ENCODE measurements at places on chromosomes 1 and 21.

DNA sequence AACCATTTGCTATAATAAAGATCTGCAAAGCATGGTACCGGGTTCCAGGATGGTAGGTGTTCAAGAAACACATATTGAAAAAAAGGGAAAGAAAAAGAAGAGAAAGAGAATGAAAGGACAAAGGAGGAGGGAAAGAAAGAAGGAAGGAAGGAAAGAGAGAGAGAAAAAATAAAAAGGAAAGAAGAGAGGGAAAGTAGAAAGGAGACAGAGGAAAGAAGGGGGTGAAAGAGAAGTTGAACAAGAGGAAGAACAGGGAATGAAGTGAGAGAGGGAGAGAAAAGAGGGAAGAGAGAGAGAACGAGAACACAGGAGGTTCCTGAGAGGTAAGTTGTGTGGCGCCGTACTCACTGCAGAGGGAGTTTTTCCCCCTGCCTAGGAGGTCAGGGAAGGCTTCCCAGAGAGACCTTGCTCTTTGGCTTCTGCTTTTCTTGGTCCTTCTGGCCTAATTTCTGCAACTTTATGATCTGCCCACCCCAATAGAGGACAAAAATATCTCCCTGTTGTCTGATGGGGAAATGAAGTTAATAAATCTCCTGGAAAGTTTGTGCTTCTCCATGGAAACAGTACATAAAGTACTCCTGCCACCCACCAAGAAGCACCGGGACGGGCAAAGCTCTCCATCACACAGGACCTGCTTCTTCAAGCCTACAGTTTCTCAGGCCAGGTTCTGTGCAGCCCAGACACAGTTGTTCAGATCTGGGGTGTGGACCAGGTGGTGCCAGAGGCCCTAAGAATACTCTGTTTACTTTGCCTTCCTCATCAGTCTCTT, 124.8 kb downstream of the ROR1 start:
- no peak for DNase-seq

DNA sequence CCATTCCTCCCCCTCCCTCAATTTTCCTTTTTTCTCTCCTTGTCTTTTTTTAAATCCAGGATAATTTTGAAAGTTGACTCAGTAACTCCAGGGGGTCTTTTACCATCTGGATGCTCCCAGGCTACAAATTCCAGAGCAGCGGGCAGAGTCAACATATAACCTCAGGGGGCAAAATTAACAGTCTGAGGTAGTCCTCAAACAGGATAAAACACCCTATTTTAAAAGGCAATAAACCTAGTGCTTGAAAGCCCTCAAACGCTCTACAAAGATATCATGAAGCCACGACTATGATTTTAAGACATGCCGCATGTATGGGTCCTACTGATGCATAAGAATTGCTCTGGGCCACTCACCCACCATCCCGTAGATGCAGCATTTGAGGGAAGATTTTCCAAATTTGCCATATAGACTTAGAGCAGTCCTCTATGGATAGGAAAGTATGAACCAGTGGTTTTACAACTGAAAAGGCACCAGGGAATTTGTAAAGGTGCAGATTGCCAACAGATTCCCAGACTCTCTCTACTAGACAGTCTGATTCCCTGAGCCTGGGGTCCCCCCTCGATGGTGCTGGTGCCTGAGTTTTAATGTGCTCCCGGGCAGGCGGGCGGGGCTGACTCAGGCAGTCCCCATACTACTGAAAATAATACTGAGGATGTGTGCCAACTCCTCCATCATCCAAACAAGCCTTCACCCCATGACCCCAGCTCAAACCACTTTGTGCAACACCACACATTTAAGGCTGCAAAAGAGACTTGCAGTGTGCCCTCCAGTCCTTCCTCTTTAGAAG, 37.2 kb downstream of the PTPN14 start:
- peak; percentile 71 for DNase-seq

DNA sequence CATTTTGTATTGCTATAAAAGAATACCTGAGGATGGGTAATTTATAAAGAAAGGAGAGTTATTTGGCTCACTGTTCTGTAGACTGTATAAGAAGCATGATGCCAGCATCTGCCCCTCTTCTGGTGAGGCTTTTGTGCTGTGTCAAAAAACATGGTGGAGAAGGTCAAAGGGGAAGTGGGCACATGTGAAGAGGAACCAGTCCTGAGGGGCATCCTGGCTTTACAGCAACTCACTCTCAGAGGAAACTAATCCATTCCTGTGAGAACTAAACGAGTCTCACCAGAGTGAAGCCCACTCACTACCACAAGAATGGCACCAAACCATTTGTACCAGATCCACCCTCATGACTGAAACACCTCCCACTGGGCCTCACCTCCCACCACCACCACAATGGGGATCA, 18.8 kb upstream of the SELP start:
- DNase-seq, result no peak

GRCh38 chr1:210730023-210730422, 401.3 kb downstream of the HHAT start:
- no peak for DNase-seq

GRCh38 chr1:202240956-202241355, 47.4 kb downstream of the LGR6 start:
- no peak for DNase-seq

DNA sequence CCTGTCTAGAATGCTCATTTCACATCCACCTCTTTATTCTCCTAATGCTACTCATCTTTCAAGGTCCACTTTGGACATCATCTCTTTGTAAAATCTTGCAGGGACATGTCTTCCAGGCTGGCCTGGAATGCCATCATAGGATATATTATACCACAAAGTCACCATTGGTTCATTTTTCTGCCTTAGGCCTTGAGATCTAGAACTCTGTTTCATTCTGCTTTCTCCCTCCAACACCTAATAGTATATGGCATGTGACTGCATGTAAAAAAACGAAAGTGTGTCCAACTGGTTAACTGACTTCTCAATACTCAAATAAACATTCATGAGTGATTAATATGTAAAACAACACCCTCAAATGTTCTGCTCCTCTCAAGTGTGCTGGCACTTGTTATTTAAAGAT, 84.1 kb downstream of the RGS2 start:
- DNase-seq, result peak; percentile 13

GRCh38 chr1:6321205-6321604, 60.3 kb upstream of the GPR153 start:
- no peak for DNase-seq

DNA sequence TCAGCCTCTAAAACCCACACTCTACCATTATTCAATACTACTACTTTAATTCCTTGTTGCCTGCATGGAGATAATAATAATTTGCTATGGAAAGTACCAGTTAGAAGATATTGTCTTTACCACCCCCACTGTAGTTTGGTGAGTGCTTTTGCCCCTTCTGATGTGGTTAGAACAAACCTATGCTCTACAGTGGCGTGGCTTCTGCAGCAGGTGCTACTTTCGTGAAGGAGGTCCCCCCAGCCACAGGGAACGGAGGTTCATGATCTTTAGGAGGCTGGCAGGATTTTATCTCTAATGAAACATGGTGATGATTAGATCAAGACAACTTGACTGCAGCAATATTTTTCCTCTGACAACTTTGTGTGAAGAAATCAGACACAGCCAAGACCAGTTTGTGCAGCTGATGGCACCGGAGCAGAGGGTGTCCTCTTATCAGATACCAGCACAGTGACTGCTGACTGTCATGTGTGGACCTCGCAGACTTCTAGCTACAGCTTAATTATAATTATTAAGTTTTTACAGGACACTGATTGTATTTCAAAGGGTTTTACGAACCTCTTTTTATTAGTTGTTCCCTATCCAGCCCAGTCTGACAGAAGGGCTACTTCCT, 10.7 kb upstream of the TCHH start:
- DNase-seq, result no peak

DNA sequence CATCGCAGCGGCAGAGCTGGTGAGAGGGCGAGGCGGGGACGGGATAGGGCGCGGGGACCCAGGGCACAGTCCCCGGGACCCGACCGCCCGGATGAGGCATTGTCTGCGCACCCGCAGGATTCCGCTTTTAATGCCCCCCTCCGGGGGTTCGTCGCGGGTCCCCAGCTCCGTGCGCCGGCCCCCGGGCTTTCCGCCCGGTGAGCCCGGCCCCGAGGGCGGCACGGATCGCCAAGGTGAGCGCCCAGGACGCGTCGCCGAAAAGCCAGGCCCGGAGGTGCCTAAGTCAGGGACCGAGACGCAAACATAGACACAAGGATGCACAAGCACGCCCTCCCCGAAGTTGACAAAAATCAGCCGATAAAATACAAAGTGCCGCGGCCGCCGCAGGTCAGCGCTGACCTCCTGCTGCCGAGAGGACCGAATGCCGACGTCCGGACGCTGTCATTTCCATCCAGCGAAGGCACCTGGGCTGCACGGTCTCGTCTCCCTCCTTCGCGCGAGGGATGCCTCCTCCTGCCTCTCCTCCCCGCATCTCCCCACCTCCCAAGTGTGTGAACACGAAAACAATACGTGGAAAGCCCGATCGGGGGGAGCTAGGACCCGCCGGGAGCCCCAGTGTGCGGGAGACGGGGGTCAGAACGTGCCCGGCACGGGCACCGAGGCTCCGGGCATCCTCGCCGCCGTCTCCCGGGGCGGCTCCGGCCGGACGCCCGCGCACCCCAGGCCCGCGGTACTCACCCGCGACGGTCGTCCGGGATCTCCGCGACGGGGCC, 101.1 kb upstream of the SOD1 start:
- peak; percentile 14 for DNase-seq

- DNase-seq, result no peak
Measured at GRCh38 chr1:22738522-22738921, 27.9 kb downstream of the EPHB2 start.

GRCh38 chr1:185608177-185608576, 126.0 kb upstream of the HMCN1 start:
- no peak for DNase-seq

DNA sequence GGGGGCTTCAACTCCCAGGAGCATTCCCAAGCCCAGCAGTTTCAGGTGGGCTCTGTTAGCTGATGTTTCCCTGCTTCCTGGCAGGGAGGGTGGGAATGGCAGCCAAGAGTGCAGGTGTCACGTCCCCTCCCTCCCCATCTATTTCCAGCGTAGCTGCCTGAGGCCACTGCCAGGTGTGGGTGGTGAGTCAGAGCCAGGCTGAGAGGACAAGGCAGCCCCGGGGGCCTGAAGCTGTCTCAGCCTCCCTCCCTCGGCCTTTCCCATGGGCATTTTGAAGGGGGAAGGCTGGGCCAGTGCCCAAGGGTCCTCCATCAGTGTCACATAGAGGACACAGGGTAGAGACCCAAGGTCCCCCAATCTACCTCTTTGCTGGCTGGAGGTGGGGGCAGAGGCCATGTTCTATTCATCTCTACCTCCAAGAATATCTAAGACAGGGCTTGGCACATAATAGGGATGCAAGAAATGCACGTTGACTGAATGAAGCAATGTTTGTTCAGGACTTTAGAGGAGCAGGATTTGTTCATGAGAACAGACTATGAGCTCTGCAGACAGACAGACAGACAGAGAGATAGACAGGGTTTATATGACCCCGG, 34.4 kb upstream of the ID3 start:
- peak; percentile 96 for DNase-seq

DNA sequence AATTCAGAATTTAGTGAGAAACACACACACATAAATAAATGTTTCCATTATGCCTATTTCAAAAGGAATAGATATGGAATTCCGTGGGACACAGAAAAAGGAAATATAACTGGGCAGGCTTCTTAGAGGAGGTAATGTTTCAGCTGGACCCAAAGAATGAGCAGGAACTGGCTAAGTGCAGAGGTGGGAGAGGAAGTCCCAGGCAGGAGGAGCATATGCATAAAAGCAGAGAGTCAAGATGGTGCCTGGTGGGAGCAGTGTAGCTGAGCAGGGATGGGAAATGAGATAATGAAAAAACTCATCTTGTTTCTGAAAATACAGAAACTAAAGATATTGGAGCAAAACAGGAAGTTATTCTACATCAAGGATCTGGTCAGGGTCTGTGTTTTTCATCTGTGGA, 115.2 kb upstream of the MAGI3 start:
- no peak for DNase-seq

DNA sequence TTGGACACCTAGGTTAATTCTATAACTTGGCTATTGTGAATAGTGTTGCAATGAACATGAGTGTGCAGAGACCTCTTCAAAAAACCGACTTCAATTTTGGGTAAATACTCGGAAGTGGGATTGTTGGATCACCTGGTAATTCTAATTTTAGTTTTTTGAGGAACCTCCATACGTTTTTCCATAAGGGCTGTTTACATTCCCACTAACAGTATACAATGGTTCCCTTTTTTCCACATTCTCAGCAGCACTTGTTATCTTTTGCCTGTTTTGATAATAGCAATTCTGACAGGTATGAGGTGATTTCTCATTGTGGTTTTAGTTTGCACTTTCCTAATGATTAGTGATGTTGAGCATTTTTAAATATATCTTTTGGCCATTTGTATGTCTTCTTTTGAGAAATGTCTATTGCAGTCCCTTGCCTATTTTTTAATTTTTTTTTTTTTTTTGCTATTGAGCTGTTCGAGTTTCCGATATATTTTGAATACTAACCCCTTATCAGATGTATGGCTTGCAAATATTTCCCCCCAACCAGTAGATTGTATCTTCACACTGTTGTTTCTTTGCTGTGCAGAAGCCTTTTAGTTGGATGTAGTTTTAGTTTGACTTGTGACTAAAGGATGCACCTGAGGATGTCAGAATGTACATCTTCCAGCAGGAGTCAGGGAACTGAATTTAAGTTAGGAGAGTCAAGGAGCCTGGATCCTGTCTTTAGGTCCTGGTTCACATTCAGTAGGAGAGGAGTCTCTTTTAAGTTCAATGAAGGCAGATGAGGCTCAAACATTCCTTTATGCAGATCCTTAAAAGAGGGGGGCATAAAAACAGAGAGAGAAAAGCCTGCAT, 120.0 kb downstream of the S1PR1 start:
- no peak for DNase-seq

DNA sequence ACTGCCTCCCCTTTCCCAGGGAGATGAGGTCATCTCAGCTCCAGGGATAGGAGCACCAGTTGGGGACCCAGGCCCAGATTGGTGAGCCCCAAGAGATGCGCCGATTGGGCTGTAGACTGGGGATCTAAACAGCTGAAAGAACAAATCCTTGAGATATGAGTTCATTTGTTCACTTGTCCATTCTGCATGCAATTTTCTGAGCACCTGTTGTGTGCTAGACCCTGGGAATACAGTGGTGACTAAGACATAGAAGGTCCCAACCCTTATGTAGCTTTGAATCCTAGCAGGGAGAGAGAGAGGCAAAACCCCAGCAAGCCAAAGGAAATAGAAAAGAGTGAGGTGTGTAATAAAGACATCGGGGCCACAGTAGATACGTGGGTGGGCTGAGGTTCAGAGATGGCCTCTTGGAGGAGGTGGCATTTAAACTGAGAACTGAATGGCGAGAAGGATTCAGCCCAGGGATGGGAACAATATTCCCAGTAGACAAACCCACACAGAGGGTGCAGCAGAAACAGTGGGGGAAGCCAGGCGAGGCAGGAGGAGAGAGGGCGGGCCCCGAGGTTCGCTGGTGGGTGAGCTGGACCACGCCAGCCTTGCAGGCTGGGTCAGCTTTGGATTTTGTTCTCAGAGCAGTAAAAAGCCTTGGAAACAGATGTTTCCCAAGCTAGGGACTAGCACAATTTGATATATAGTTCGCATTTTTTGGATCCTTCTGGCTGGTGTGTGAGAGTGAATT, 105.6 kb upstream of the ACTL8 start:
- no peak for DNase-seq

DNA sequence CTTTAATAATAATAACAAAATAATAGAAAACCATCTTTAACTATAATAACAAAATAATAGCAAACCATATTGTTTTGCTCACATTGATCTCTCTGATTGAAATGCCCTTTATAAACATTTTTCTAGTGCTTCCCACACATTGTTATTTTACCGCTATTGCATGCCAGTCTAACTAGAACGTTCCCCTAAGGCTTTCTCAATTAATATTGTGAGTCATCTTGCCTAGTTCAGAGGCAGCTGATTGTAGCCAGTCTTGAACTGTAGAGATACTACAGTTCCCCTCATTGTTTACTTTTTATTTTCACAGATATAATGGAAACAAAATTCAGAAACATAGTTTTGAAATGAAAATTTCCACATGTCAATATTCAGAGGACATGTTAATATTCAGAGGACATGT, 192.3 kb upstream of the ADGRL4 start:
- DNase-seq, result peak; percentile 70
